ENCODE measurements at places on chromosomes 13 and 19. TPM values are rescaled to one million over a fixed set of nuclear protein-coding genes. Genes with fewer than 3 reads are reported as not detected.

Gene NLRP5
- total RNA-seq, result not detected

Gene ZNF575
- total RNA-seq, result 0.63 TPM

Gene ZNF383
- total RNA-seq, result 16.7 TPM

Gene RNF225
- not detected for total RNA-seq

Gene PEAK3
- total RNA-seq, result not detected

Measured in fibroblast of the aortic adventitia (primary cell).